Tibial nerve (tissue), 4 donors: ENCODE measurements at places on chromosomes 13 and 19.

DNA sequence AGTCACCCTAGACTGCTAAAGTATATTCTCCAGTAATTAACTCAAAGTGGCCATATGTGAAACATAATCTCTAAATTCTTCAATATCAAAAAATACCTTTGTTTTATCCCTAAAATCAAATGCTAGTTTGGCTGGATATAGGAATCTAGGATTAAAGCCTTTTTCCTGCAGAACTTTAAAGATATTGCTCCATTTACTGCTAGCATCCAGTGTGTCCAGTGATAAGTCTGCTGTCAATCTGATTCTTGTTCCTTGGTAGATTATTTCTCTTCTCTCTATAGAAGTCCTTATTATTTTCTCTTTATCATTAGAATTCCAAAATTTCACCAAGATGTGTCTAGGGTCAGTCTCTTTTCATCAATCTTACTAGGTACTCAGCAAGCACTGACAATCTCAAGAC lies 384.6 kb downstream of the FGF14 start:
- no peak for DNase-seq

- no peak for DNase-seq
These were observed 37.1 kb upstream of the GPI start for GRCh38 chr19:34327851-34328250.

GRCh38 chr19:390386-391206 lies 18.4 kb downstream of the C2CD4C start:
- DNase-seq: no peak

DNA sequence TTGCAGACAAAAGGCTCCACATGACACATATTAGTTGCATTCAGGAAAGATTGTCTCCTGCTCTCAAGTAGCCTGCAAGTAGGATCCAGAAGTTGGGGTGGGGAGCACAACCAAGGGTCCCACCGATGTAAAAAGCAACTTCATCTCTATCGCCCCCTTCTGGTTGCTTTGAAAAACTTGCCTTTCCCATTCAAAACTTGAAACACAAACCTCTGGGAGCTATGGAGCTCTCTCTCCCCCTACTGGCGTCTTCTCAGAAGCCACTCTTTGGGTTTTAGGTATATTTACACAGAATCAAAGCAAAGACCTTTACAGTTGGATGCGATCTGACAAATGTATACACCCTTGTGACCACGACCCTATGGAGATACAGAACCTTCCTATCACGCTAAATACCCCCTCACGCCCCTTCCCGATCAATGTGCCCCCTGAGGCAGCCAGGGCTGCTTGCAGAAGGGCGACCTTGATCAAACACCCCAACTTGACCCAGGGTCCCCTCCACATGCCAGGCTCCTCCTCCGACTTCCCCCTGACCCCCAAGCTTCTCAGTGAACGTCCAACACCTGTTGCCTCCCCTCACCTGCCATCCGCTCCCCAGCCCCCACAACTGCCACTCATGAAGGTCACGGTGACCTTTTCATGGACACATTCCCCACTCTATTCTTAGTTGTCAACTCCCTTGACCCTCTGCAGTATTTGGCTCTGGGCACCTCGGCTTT lies 10.1 kb downstream of the NOSIP start:
- DNase-seq: peak; percentile 72

GRCh38 chr19:17938092-17938845 lies 5.5 kb downstream of the CCDC124 start:
- DNase-seq: peak; percentile 54

- no peak for DNase-seq
These were observed 4.7 kb upstream of the PTGIR start for GRCh38 chr19:46629546-46630025.

GRCh38 chr19:8584965-8585893 lies 8.0 kb upstream of the MYO1F start:
- DNase-seq: no peak

DNA sequence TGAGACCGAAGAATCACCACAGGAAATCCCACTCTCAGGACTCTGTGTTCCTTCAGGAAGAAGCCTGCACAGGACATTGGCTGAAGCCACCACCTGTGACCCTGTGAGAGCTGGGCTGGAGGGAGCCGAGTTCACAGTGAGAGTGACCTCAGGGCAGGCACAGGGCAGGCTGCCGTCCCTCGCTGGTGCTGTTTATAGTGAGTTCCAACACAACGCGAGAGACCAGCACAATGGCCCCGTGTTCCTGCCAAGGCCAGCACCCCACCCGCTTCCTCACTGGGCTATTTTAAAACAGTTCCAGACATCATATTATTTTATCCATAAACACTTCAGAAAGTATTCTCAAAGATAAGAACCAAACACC lies 18.4 kb upstream of the GAS6 start:
- DNase-seq: peak; percentile 49

DNA sequence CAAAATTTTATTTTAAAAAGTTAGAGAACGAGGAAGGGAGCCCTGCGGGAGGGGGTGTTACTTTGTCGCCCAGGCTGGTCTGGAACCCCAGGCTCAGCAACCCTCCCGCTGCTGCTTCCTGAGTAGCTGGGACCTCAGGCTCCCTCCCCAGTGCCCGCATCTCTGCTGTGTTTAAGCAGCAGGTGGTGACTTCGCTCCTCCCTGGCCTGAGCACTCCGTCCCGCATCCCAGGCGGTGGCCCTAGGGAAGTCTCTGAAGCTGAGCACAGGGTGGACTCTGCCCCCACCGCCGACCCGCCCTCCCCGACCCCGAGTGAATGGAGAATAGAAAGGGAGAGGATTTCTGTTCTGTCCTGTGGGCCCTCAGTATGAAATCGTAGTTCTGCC lies 30.5 kb downstream of the ZNF701 start:
- no peak for DNase-seq

- no peak for DNase-seq
These were observed 69.9 kb downstream of the RUBCNL start for GRCh38 chr13:46317120-46317519.

DNA sequence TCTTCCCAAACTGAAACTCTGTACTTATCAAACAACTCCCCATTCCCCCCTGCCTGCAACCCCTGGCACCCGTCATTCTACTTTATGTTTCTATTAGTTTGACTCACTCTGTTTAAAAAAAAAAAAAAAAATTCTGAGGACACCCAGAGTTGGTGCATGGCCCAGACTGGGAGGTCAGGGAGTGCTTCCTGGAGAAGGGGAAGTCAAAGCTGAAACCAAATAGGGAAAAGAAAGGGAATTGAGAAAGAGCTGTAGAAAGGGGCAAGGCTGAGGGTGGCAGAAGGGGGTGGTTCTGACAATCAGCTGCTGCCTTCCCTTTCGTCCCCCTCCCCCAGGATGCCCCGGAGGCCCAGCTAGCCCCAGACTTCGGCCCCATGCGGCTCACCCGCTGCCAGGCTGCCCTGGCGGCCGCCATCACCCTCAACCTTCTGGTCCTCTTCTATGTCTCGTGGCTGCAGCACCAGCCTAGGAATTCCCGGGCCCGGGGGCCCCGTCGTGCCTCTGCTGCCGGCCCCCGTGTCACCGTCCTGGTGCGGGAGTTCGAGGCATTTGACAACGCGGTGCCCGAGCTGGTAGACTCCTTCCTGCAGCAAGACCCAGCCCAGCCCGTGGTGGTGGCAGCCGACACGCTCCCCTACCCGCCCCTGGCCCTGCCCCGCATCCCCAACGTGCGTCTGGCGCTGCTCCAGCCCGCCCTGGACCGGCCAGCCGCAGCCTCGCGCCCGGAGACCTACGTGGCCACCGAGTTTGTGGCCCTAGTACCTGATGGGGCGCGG lies 9.0 kb upstream of the STRN4 start:
- no peak for DNase-seq

DNA sequence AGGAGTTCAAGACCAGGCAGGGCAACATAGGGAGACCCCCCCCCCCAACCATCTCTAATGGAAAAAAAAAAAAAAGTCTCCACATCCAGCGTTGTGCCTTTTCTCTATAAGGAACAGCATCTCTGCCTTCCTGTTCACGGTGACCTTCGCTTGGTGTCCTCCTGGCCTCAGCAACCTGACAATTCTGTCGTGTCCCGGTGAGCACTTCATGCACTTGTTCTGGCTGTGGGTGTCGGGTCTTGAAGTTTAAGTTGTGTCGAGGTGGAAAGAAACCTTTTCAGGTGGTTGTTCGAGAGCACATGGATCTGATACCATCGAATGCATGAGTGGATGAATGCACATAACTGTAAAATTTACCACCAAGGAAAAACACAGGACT lies 594 bp downstream of the ZNF559 start:
- DNase-seq: no peak

DNA sequence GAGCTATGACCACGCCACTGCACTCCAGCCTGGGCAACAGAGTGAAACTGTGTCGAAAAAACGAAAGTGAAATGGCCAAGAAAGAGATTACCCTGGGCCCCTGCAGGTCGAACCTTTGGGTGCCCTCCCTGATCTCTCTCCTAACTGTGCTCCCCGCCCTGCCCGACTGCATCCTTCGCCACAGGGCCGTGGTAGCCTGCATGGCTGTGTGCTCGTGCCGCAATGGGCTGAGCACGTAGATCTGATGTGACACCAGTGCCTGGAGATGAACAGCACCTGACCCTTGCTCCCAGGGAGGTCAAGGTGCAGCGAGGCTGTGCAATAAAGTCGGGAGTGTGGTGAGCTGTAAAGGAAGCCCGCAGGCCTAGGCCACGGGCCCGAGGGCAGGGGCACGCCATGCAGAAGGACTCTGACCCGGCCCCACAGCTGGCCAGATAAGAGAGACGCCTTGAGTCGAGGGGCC lies 60.2 kb downstream of the PEX11G start:
- no peak for DNase-seq

- no peak for DNase-seq
These were observed 9.3 kb downstream of the GP6 start for GRCh38 chr19:55028757-55029156.

- no peak for DNase-seq
These were observed 2.0 kb downstream of the SLC8A2 start for GRCh38 chr19:47469719-47470118.

DNA sequence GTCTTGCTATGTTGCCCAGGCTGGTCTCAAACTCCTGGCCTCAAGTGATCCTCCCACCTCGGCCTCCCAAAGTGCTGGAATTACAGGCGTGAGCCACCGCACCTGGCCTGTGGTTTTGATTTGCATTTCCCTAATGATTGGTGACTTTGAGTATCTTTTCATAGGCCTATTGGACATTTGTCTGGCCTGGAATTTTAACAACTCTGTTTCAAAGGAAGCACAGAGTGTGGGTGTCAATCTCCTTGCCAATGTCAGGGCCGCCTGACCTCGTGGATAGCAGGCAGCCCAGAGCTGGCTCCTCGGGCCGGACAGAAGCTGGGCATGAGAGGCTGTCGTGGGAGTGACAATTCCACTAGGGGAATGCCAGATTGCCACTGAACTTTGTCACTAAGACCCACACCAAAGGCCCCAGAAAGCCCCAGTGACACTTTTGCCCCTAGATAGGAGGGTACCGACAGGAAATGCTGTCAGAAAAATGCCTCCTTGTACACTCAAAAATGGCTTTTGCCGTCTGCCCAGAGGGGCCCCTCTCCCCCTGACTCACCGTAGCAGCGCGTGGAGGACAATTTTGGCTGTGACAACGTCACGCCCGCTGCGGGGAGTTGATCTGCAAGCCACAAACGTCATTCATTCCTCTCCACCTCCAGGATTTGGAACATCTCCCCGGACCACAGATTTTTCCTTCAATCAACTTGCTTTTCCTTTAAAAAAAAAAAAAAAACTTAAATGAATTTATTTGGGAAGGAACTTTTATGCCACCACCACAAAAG lies 11.7 kb upstream of the ADGRE5 start:
- no peak for DNase-seq

DNA sequence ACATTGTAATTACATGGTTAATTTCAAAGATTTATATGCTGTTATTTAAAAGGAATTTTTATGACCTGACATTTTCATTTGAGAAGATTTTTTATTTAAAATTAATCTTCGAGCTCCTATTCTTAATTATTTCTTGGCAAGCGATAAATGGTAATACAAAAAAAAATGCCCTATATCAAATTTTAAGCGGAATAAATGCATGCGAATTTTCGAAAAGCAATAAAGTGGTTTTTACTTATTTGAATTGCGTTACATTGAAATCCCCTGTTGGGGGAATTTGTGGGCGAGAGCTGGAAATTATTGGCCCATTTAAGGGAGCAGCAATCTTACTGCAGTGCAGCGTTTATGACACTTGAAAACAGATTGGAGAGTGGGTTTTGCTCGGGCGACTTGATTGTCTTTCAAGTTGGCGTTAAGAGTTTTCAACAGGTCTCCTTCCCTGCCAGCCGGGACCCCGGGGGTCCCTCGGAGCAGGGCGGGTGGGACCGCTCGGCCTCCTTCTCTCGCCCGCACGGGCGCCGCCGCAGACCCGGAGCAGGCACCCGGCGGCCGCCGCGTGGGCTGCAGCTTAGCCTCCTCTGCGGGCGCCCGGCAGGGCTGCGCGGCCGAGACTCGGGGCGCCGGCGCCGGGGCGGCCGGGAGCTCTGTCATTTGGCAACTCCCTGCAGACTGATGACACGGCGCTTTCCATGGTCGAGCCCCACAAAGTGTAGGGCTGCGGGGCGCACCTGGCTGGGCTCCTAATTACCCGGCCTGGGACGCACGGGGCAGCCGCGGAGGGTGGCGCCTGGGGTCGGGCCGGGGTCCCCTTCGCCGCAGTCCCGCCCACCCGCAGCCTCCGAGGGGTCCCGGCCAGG lies 255.1 kb upstream of the SOX21 start:
- no peak for DNase-seq

- no peak for DNase-seq
These were observed 32.7 kb upstream of the GPR183 start for GRCh38 chr13:99339736-99340397.

GRCh38 chr19:48252609-48253008 lies 3.1 kb downstream of the CARD8 start:
- DNase-seq: no peak

- peak; percentile 61 for DNase-seq
These were observed 9.8 kb upstream of the DPF1 start for GRCh38 chr19:38233740-38234251.

GRCh38 chr19:18319591-18320135 lies 3.2 kb downstream of the LSM4 start:
- DNase-seq: no peak

GRCh38 chr13:71587193-71587592 lies 279.8 kb downstream of the DACH1 start:
- DNase-seq: no peak

- DNase-seq: no peak
These were observed 98.4 kb downstream of the ENOX1 start for GRCh38 chr13:43688227-43688907.

GRCh38 chr13:32060401-32060878 lies 28.9 kb downstream of the FRY start:
- no peak for DNase-seq
